ENCODE measurements at places on chromosomes 6 and 20.

DNA sequence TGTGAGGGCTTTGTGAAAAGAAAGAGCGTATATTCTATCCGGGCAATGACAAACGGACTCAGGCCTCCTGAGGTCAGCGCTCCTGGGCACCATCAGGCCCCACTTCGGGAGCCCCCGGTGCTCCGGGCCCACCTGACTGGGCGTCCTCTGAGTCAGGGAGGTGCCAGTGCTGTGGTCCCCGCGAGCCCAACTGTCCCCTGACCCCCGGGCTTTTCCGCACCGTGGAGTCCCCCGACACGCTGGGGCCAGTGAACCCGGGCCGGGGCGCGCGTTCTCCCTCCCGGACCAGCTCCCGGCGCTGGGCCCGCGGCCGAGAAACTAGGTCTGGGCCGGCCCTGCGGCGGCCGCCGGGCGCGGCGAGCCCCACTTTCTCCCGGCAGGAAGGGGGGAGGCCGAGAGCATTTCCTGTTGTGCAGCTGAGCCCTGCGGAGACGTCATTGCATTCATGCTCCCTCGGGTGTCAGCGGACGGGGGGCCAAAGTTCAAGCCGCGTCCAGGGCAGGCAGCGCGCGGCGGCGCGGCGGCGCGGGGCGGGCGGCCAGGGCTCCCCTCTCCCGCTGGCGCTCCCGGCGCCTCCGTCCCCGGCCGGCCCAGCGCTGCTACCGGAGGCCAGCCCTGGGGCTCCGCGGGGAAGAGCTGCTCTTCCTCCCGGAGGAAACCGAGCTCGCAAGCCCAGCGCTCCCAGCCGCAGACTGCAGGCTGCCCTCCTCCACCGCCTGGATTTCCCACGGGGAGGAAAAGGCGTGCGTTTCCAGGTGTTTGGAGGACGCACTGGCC lies 18.3 kb downstream of the HIVEP2 start:
- DNase-seq, result no peak

GRCh38 chr6:115830895-115831294 lies 229.8 kb downstream of the FRK start:
- no peak for DNase-seq

GRCh38 chr6:83199863-83200225 lies 6.7 kb downstream of the RWDD2A start:
- DNase-seq, result no peak

GRCh38 chr6:8065519-8065911 lies 1.3 kb upstream of the BLOC1S5 start:
- no peak for DNase-seq

GRCh38 chr6:76861403-76861802 lies 601.9 kb downstream of the HTR1B start:
- DNase-seq, result no peak

GRCh38 chr20:54668271-54669039 lies 193.1 kb downstream of the DOK5 start:
- no peak for DNase-seq

DNA sequence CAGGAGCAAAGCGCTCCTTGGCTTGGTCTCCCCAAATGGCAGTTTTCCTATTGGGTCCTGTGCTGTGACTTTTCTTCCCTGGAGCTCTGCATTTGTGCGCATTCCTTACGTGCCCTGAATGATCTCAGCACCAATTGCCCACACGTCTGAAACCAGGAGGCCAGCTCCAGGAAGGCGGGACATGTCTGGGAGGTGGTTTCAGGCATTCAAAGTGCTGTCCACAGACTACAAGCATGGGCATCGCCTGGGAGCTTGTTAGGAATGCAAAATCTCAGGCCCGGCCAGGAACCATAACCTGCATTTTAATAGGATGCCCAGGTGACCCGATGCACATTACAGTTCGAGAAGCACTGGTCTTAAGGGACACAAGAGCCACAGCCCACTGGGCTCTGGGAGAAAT lies 239.6 kb downstream of the ANKRD60 start:
- DNase-seq, result no peak

DNA sequence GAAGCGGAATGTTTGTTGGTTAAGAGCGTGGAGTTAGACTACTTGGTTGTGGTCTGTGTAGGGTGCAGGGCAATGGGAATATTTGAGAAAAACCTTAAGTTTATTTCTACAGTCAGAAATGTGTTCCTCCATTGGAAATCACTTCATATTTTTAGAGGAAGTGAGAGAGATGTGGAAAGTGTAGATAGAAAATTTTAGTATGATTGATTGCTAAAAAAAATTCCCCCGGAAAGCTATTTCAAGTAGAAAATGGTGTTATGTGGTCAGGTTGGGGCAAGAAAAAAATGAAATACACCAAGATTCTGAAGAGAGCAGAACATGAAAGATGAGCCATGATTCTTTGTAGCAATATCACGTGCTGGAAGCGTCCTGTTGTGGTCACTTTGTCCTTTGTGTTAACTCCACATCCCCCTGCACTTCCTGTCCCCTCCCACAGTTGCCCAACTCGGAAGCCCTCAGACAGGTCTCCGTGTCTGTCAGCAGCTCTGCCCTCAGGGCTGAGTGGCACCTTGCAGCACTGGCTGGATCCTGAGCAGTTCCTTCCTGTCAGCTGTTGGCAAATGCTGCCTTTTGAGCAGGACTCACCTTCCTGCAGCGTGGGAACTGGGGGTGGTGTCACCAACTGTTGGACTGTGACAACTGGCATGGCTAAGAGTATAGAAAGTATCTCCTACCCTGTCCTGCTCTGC lies 137.5 kb upstream of the SLC24A3 start:
- DNase-seq, result no peak
